ENCODE measurements at places on chromosomes 13 and 19.

DNA sequence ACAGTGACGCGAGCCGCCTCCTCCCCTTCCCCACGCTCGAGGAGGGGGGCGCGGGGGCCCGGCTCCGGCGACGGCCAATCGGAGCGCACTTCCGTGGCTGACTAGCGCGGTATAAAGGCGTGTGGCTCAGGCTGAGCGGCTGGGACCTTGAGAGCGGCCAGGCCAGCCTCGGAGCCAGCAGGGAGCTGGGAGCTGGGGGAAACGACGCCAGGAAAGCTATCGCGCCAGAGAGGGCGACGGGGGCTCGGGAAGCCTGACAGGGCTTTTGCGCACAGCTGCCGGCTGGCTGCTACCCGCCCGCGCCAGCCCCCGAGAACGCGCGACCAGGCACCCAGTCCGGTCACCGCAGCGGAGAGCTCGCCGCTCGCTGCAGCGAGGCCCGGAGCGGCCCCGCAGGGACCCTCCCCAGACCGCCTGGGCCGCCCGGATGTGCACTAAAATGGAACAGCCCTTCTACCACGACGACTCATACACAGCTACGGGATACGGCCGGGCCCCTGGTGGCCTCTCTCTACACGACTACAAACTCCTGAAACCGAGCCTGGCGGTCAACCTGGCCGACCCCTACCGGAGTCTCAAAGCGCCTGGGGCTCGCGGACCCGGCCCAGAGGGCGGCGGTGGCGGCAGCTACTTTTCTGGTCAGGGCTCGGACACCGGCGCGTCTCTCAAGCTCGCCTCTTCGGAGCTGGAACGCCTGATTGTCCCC is at the start of gene JUNB:
JUNB (plus strand) TSS at position 142 of the 706 bp plus-strand sequence; CDS start at position 428, 286 bp downstream.
- peak; percentile 98 for DNase-seq

- DNase-seq, result peak; percentile 7
Observed at GRCh38 chr13:91704398-91704797, 306.0 kb downstream of the GPC5 start.

- DNase-seq, result no peak
Observed at GRCh38 chr13:111425326-111425725, 104.9 kb downstream of the TEX29 start.

GRCh38 chr19:52896431-52897137 is 851 bp downstream of the ZNF320 start:
- DNase-seq, result peak; percentile 28

DNA sequence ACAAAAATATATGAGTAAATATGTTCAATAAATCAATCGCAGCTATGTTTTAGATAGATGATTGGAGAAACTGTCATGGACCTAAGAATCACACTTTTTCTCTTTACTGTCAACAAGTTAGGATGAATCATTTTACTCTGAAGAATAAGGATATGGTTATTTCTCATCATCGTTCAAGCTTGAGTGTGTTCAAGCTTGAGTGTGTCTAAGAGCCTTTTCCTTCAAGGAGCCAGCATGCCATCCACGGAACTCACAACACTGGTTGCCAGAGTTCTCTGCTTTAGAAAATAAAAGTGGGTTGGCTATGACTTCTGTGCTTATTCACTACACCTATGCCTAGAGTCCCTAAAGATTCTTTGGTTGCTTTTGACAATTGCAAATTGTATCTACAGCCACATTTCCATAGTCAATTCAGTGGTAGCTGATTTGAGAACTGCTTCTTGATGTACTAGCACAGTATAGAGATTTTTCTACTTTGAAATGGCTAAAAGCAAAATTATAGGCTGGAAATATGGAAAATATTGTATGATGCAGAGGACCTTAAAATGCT is 58.1 kb upstream of the SCEL start:
- DNase-seq, result no peak

GRCh38 chr19:28332351-28332750 is 880.6 kb downstream of the UQCRFS1 start:
- DNase-seq, result no peak

GRCh38 chr19:2371656-2372055 is 11.6 kb downstream of the TMPRSS9 start:
- DNase-seq, result no peak

GRCh38 chr13:44333950-44334655 is 39.5 kb upstream of the SERP2 start:
- DNase-seq, result no peak

DNA sequence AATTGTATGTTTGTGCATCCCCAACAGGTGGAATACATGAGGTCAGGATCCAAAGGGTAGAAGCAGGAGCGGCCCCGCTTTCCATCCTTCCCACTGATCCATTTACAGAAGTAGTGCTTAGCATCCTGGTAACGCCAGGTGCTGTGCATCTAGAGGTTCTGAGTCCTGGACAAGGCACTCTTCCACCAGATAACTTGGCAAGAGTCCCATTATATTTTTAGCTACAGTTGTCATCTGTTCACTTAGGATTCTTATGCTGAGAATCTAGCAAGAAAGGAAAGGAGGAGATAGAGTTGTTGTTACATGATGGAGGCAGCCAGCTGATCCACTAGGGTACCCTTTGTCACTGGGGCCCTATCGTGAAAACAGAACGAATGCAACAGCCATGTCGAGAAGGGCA is 389.5 kb upstream of the ZNF507 start:
- no peak for DNase-seq

GRCh38 chr19:2096034-2096479 is at the start of gene MOB3A:
TSS of gene MOB3A (minus strand) at chr19:2096326. CDS start at chr19:2078560, 17,766 bp downstream.
- DNase-seq, result peak; percentile 95

GRCh38 chr13:76826527-76826926 is 59.7 kb downstream of the KCTD12 start:
- no peak for DNase-seq

DNA sequence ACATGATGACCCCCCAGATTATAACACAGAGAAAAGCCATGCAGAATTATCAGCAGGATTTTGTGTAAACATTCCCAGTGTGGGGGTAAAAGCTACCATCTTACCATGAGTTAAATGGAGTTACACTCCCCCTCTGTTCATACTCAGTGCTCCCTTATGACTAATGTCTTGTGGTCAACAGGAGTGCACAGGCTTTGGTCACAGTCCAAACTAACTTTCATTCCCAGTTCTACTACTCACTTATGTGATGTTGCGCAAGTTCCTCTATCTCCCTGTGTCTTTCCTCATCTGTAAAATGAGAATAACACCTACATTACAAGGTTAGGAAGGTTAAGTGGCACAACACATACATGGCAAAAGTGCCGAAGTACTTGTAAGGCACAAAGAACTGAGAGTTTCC is 277.9 kb downstream of the RBM26 start:
- peak; percentile 87 for DNase-seq

- DNase-seq, result peak; percentile 93
Observed at GRCh38 chr13:98978280-98978679, 416 bp upstream of the DOCK9 start.

DNA sequence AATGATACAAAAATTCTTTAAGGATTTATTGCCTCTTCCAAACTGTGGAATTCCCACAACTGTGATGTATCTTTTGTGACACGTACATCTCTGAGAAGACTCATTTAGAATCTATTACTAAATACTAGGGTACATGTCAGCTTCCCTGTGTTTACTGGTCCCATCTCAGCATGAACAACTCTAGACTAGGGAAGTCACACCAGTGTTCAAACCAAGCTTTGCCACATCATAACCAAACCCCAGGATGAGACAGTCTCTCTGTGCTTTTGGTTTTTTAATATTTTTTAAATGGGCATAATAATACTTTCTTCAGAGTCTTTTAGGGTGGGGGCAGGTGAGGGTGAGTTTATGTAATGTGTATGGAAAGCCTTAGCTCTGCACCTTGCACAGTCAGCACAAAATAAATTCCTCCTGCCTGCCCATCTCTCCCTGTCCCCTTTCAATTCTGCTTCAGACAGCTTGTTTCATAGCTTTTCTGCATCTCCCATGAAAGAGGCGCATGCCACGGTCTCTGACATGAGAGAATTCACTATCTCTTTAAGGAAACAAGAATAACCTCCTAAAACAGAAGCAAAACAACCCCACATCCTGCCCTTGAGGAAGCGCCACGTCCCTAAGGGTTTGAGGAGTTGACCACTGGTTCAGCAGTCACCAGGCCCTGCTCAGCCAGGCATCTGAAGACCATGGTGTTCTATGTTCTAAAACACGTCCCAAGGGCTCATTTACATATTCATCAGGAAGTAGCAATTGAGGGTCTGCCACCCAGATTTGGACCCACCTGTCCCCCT is 174.5 kb downstream of the USP12 start:
- no peak for DNase-seq

GRCh38 chr19:49387936-49388372 is at the start of gene KASH5:
TSS of gene KASH5 (plus strand) at chr19:49388249. CDS start at chr19:49390884, 2,635 bp downstream.
- peak; percentile 57 for DNase-seq

DNA sequence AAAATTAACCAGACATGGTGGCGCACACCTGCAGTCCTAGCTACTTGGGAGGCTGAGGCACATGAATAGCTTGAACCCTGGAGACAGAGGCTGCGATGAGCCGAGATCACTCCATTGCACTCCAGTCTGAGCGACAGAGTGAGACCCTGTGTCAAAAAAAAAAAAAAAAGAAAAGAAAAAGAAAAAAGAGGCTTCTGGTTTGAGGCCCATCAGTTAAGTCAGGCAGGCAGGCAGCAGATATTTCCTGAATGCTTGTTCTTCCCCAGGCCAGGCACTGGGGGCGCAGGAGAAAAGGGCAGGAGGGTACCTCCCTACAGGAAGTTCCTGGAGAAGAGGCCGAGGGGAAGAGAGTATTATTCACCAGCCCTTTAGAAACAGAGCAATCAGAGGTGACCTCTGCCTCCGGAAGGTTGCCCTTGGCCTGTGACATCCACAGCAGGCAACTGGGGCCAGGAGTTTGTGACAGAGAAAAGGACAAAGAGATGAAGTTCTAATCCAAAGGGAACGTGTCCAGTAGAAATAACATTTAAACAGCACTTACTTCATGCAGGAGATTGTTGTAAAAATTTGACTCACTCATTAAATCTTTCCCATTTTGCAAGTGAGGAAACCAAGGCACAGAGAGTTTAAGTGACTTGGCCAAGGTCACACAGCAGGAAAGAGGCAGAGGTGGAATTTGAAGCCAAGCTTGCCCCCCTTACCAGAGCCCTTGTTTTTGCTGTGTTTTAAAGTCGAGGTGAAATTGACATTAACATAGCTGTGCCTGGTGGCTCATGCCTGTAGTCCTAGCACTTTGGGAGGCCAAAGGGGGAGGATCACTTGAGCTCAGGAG is 4.3 kb upstream of the RLN3 start:
- peak; percentile 40 for DNase-seq

DNA sequence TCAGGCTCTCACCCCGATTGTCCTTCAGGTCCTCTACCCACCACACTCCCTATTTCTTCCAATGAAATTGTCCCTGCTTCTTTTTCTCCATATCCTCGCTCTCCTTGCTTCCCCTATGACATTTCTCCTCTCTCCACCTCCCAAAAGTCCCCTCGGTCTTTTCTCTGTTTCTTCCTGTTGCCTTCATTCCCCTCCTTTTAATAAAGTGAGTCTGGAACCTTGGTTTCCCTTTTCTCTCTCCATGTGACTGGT is 676 bp upstream of the ZNF574 start:
- DNase-seq, result no peak

DNA sequence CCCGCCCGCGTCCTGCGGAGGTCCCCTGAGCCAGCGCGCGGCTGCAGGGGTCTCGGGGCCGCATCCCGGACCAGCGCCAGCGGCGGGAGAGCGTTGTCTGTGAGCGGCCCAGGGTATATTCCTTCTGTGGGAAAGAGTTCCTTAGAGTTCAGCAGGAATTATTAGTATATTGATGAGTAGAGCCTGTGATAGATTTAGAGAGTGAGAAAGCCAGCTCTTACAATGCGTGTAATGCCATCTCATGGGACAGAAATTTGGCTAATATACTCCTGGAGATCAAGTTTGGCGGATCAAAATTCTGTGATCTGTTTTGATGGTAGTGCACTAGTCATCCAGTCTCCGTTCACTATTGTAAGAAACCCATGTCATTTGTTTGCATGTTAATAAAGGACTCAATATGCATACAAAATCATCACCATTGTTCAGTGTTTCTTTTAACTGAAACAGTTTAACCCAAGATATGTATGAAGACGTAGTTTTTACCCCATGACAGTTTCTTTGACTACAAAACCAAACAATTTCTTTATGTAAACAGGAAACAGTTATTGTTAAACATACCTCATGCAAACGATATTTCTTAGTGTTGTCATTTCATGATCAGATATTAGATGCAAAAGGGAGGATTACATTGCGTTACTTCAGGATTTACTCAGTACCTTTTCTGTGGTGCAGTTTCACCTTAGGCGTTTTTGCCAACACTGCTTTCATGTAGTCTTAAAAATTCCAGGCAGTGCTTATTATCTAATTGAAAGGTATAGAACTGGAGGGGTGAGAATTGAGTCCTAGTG is 9.9 kb downstream of the TNFRSF19 start:
- peak; percentile 29 for DNase-seq

DNA sequence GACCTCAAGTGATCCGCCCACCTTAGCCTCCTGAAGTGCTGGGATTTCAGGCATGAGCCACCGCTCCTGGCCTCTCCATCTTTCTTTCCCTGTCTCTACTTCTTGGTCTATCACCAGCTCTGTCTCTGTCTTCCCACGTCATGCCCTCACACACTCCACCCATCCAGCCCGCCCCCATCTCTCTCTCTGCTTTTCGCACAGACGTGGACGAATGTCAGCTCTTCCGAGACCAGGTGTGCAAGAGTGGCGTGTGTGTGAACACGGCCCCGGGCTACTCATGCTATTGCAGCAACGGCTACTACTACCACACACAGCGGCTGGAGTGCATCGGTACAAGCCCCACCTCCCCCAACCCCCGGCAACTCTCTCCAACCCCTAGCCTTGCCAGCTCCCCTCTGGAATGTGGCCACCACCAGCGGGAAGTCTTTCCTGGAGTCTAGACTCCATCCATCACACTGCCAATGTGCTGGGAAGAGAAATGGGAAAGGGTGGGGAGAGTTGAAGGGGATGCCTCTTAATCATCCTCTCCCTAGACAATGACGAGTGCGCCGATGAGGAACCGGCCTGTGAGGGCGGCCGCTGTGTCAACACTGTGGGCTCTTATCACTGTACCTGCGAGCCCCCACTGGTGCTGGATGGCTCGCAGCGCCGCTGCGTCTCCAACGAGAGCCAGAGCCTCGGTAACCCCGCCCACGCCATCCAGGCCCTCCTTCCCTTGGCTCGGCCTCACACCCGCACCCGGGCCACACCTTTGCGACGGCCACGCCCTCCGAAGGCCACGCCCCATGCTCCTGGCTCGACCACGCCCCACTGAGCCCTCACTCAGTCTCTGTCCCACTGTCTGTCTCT is 22.5 kb downstream of the LTBP4 start:
- DNase-seq, result peak; percentile 87

- peak; percentile 10 for DNase-seq
Observed at GRCh38 chr19:32406161-32407003, 812 bp downstream of the DPY19L3 start.

- DNase-seq, result no peak
Observed at GRCh38 chr13:78596399-78596735, 7.0 kb downstream of the POU4F1 start.

- no peak for DNase-seq
Observed at GRCh38 chr19:16371540-16371986, 46.9 kb downstream of the KLF2 start.

DNA sequence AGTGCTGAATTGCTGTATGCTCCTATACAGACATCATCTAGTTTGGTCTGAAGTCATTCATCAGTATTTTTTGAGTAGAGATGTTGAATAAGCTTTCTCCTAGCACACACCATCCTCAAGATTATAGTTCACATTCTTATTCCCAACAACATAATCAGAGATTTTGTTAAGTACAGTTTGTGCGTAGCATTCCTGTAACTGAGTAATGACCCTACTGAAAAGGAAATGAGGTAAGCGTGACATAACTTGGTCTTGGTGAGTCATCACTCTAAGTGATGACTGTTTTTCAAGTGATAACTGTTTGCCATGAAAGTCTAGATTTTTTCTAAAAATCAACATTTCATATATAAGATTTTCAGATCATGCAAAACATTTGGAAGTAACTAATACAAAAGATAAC is 18.5 kb upstream of the FAM216B start:
- DNase-seq, result peak; percentile 93

- DNase-seq, result peak; percentile 9
Observed at GRCh38 chr19:35901055-35901644, 810 bp upstream of the NFKBID start.

All from astrocyte of the spinal cord (primary cell).